ENCODE measurements at places on chromosomes 5 and 9. TPM values are rescaled to one million over a fixed set of nuclear protein-coding genes. Genes with fewer than 3 reads are reported as not detected.

- H3K27ac ChIP-seq = no peak overlapping the region
- H3K27me3 ChIP-seq = no peaks in the 10 kb centered on the region
- H3K4me1 ChIP-seq = no peaks in the 10 kb centered on the region
- DNase-seq = no peak
- H3K4me3 ChIP-seq = no peak overlapping the region
- no peaks in the 10 kb centered on the region for H3K36me3 ChIP-seq
These were observed 294.8 kb upstream of the RFX3 start for GRCh38 chr9:3820643-3821042.

DNA sequence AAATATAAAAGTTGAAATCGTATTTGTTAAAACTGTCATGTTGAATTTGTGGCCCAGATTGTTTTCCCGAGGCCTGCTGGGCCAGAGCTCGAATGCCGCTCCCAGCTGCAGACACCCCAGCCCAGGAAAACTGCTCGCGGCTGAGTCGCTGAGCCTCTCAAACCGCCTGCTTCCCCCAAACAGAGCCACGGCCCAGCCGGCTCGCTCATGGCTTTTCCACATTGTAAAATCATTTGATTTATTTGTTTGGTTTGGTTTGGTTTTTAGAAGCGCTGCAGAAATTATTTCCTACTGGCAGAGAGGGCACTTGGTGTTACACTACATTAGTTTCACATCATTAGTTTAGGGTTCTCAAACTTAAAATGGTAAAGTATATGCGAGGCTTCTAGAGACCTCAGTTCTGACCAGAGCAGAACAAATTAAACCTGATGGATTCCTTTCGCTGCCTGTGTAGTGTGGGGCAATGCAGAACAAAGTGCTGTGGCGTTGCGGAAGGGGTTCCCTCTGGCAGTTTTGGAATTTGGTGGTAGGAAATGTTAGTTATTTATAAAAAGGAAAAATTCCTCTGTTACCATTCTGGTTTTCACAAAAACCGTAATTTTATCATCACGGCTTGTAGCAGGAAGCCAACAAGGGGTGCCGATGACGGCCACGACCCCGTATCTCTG lies 156.5 kb upstream of the PITX1 start:
- no peak overlapping the region for H3K27ac ChIP-seq
- H3K36me3 ChIP-seq = no peaks in the 10 kb centered on the region
- DNase-seq = no peak
- H3K27me3 ChIP-seq = peaks cover 11% of the 10 kb centered on the region
- peaks cover 10% of the 10 kb centered on the region for H3K4me1 ChIP-seq

The C9orf152 gene
- not detected for total RNA-seq

The PCDHGA5 gene
- 2.6 TPM for total RNA-seq
